ENCODE measurements at places on chromosomes 6 and 20.

DNA sequence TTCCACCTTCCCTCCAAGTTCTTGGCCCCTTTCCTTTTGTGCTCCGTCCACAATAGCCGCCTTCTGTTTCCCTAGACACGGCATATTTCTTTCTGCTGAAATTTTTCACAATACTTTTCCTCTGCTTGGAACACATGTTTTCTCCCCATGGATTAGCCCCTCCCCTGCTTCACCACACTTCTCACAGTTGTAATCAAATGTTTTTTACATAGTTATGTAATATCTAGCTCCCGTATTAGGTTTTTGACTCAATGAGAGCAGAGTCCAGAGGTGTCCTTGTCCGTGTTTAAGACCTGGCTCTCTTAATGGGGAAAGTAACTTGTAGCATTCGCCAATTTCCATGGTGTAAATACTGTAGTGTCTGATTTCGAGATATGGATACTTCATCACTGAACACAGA, 34.7 kb downstream of the PLCB1 start:
- no peak for DNase-seq

- no peak for DNase-seq
Measured at GRCh38 chr6:106637717-106638341, 8.5 kb downstream of the QRSL1 start.

GRCh38 chr6:45605971-45606370, 228.2 kb upstream of the SUPT3H start:
- DNase-seq = peak; percentile 35

- DNase-seq = no peak
Measured at GRCh38 chr6:85115876-85116275, 334.0 kb upstream of the NT5E start.

- peak; percentile 45 for DNase-seq
Measured at GRCh38 chr6:87656857-87657256, 45.2 kb downstream of the AKIRIN2 start.

GRCh38 chr20:16761305-16761829, 13.2 kb downstream of the OTOR start:
- DNase-seq = peak; percentile 89

DNA sequence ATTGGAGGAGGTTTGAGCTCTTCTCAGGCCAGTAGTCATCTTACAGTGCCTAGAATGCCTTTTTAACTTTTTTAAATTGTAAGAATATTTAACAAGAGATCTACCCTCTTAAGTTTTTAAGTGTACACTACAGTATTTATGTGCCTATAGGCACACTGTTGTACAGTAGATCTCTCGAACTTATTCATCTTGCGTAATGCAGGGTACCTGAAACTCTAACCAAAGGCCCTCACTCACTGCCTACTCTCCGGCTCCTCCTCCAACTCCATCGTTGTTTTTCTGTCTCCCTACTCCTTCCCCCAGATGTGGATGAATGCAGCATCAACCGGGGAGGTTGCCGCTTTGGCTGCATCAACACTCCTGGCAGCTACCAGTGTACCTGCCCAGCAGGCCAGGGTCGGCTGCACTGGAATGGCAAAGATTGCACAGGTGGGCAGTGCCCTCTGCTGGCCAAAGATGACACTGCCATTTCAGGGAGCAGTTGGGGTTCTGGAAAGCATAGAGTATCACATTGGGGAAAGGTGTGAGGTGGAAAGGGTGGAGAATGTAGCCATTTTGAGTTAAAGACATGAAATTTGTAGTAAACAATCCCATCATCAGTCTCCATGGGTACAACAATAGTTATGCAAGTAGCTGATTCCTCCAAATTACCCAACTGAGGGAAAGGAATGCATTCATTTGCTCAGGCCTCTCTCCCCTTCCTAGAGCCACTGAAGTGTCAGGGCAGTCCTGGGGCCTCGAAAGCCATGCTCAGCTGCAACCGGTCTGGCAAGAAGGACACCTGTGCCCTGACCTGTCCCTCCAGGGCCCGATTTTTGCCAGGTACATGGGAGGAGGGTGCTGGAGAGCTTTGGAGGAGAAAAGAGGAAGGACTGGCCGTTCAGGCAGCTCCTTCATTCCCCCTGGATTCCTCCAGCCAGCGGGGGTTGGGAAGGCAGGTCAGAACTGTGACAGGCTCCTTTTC, 18.4 kb upstream of the ZNF76 start:
- DNase-seq = peak; percentile 69

- no peak for DNase-seq
Measured at GRCh38 chr6:118277631-118278030, 270.5 kb upstream of the PLN start.

GRCh38 chr20:36991703-36992102, 40.2 kb upstream of the SAMHD1 start:
- DNase-seq = no peak

- DNase-seq = no peak
Measured at GRCh38 chr20:61503106-61503505, 251.0 kb downstream of the CDH4 start.

GRCh38 chr6:37643851-37644672, 53.6 kb downstream of the MDGA1 start:
- no peak for DNase-seq

DNA sequence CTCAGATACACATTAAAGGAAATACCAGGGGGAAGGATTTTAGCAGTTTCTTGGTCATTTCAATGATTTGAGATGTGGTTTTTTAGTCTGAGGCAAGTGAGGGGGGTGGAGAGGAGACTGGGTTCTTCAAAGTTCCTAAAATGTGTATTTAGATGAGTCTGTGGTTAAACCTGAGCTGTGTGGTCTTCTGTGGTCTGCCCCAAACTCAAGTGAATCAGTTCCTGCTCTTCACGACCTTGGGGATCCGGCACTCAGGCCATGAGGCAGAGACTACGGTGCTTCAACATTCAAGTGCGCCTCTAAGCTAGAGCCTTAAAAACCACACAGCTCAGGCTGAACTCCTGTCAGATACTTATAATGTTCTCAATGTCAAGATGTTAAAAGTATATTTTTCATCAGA, 406.7 kb downstream of the LMBRD1 start:
- no peak for DNase-seq

DNA sequence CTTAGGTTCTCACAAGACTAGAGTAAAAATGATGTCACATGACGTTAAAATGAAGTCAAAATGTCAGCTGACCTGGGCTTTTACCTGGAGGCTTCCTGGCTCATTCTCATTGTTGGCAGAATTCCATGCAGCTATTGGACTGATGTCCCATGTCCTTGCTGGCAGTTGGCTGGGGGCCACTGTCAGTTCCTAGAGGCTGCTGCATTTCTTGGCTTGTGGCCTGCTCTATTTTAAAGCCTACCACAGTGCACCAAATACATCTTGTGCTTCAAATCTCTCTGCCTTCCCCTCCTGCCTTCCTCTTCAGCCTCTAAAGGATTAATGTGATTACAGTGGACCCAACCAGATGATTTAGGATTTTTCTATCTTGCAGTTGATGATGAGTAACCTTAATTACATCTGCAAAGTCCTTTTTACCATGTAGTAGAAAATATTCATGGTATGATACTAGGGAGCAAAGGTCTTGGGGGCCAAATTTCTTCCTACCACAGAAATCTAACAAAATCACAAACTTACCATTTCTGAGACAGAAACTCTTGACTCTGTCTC, 81.9 kb downstream of the FIG4 start:
- peak; percentile 90 for DNase-seq

GRCh38 chr6:6556738-6557503, 31.6 kb upstream of the LY86 start:
- peak; percentile 43 for DNase-seq

GRCh38 chr20:36491901-36492617, 49.3 kb upstream of the MYL9 start:
- peak; percentile 75 for DNase-seq

GRCh38 chr20:4067600-4068261, 52.4 kb upstream of the RNF24 start:
- DNase-seq = peak; percentile 65

GRCh38 chr6:19004176-19004575, 617.0 kb downstream of the RNF144B start:
- DNase-seq = no peak

GRCh38 chr6:90393232-90393884, 96.7 kb upstream of the BACH2 start:
- DNase-seq = peak; percentile 84

GRCh38 chr6:129473546-129473945, 236.4 kb downstream of the ARHGAP18 start:
- no peak for DNase-seq

GRCh38 chr6:133802861-133803260, 86.1 kb upstream of the TCF21 start:
- no peak for DNase-seq

DNA sequence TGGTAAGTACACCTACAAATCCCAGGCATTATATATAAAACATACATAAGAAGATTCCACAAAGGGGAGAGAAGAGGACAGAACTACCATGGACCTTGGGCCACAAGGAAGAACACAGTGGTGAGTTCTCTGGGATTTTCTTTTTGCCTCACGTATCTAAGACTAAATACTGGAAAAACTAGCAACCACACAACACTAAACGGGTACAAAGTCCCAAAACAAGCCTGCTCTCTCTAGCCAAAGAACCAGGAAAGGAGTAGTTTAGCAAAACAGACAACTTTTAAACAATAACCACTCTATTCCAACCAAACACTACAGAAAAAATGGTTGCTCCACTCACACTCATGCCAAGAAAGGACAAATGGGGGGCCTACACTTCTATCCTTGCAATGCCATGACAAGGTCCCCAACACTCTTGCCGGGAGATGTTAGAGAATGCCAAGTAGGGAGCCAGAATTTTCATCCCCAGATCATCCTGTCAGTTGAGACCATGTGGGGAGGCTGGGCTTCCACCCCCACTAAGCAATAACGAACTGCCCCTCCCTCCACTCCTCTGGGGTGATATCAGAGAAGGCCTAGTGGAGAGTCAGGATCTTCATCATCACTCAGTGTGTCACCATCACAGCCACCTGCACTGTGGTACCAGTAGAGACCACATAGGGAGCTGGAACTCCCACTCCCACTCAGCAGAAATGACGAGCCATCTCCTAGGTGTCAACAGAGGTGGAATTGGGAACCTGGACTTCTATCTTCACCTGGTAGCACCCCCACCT, 123.5 kb downstream of the DST start:
- DNase-seq = no peak

GRCh38 chr20:48788486-48789072, 39.2 kb downstream of the PREX1 start:
- DNase-seq = no peak

GRCh38 chr20:51861726-51862466, 59.6 kb upstream of the SALL4 start:
- DNase-seq = peak; percentile 22

GRCh38 chr6:76342611-76343160, 270.2 kb upstream of the IMPG1 start:
- DNase-seq = no peak

DNA sequence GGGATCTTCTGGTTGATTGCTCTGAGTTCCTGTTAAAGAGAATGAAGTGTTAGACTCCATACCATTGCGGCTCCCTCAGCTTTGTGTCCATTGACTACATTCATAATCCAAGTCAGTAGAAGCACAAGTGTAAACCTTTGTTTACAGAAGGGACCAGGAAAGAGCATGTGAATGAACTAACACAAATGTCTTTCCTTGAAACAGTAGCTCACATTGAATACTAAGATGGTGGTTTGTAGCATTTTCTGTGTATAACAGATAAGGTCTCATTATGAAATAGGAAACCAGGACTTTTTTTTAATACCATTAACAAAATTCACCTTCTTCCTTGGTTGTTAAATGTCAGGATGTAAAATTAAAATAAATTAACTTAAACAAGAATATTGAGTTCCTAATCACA, 8.4 kb downstream of the STXBP5 start:
- DNase-seq = no peak

GRCh38 chr20:991850-992249, 10.3 kb downstream of the RSPO4 start:
- no peak for DNase-seq

GRCh38 chr20:34907616-34908469, 31.4 kb downstream of the ACSS2 start:
- DNase-seq = peak; percentile 54

GRCh38 chr20:6007094-6007528, 46.7 kb downstream of the LRRN4 start:
- DNase-seq = no peak

- peak; percentile 54 for DNase-seq
Measured at GRCh38 chr6:9527679-9528286, 887.1 kb downstream of the TFAP2A start.

GRCh38 chr6:18976091-18976490, 588.9 kb downstream of the RNF144B start:
- no peak for DNase-seq

DNA sequence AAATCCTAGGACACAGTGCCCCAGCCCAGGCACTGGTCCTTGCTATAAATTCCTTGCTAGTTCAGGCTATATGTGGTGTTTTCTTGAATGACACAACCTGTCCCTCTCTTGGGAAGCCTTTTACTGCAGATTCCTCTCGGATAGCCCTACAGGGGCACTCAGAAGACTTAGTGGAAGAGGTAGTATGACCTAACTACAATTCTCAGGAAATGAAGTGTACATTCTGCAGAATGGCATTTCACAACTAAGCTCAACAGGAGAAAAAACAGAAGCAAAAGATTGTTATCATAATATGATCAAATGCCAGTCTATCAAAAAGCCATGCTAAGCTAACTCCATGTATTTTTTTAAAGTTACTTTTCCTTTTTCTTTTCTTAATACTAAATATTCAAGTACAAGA, 66.3 kb upstream of the FBXL4 start:
- DNase-seq = peak; percentile 50

- no peak for DNase-seq
Measured at GRCh38 chr6:111837641-111838500, 35.4 kb downstream of the FYN start.

GRCh38 chr6:34511214-34511914, 44.8 kb downstream of the SPDEF start:
- DNase-seq = no peak

- DNase-seq = no peak
Measured at GRCh38 chr20:22529150-22530019, 55.0 kb downstream of the FOXA2 start.

DNA sequence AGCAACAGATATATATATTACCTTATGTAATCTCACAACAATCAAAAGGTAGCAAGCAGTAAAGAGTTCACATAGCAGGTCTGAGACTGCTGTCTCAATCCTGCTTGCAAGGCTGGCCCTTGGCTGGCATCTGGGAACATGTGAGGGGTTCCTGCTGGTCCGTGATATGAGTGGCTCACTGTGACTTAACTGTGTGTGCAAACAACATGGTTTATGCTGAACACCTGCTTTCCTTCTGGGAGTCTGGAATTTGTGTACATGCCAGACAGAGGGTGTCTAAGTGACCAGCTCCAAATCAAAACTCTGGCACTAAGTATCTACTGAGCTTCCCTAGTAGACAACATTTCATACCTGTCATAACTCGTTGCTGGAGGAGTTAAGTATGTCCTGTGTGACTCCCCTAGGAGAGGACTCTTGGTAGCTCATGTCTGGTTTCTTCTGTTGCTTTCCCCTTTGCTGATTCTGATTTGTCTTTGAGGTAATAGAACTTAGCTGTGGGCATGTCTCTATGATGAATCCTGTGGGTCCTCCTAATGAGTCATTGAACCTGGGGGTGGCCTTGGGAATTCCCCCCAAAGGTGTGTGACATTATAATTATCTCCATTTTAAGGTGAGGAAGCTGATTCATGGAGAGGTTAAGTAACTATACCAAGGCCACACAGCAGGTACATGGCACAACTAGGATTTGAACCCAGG, 131.6 kb upstream of the NEDD9 start:
- no peak for DNase-seq

- no peak for DNase-seq
Measured at GRCh38 chr6:99614430-99615186, 8.0 kb downstream of the PRDM13 start.

All from choroid plexus epithelial cell (primary cell).